ENCODE measurements at places on chromosomes 2 and 18.

DNA sequence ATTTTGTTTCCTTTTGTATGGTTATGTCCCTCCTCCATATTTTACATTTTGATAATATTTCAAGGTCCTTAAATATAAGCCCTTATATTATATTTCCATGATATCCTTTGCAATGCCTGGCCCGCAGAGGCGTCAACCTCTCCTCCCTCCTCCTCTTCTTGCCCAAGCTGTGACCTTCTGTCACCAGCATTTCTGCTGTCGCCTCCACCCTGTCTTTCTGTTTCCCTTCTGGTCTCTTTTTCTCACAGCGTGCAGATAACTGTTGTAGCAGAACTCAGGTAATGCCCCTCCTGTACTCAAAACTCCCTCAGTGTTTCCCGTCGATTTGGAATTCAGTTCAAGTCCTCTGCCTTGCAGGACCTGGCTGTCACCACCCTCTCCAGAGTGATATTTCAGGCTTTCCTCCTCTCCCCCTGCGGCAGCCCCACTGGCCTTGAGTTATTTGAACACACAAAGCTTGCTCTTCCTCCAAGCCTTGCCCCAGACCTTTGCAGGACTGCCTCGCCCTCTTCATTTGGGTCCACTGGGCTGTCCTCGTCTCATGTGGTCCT lies 709.3 kb downstream of the DCDC2C start:
- no peak for DNase-seq

- no peak for DNase-seq
Observed at GRCh38 chr18:58080451-58080850, 36.4 kb downstream of the NEDD4L start.

GRCh38 chr2:134671513-134671912 lies 47.3 kb downstream of the TMEM163 start:
- DNase-seq: no peak

DNA sequence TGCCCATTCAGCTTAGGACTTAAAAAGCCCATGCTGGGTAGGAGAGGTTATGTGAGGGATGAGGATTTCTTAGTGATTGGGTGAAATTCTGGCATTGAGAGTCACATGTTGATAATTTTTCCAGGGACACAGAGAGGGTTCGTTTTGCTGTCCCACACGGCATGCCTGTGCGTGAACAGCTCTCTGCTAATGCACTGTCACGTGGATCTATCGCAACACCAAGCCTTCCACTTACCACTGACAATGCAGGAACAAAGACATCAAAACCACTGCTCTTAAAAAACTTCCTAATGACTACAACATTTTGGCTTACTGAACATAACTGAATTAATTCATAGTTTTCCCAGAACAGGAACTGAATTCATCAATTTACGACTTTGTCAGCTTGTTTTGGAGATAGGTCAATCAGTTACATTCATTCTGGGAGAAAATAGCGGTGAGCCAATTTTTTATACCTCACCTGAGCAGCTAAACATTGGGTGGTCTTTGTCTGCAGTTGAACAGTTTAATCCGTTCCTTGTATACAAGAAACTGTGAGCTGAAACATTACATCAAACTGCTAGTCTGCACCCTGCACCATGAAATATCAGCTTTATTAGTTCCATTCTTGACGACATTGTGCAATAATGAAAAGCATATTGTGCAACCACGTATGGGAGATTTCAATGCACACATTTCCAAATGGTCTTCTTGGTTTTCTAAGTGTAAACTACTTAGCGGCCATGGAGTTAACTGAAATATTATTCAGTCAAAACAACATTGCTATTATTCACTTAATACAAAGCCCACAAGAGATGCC lies 127.1 kb downstream of the LPIN1 start:
- no peak for DNase-seq

DNA sequence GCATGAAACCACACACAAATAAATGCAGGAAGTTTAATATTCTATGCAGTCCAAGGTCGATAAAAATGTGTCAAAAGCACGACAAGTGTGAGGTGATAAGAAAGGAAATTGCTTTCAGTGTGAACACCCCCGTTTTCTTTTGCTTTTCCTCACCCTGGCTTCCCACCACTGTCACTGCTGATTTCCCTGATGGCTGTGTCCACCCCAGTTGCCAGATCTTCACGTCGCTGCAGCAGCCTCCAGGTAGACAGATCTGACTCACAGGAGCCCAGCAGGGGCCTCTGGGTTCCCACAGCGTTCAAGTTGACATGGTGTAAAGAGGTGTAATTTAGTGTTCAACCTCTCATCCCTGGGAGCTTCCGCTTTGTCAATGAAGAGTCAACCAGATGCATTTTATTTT lies 128.0 kb upstream of the TACR1 start:
- no peak for DNase-seq

DNA sequence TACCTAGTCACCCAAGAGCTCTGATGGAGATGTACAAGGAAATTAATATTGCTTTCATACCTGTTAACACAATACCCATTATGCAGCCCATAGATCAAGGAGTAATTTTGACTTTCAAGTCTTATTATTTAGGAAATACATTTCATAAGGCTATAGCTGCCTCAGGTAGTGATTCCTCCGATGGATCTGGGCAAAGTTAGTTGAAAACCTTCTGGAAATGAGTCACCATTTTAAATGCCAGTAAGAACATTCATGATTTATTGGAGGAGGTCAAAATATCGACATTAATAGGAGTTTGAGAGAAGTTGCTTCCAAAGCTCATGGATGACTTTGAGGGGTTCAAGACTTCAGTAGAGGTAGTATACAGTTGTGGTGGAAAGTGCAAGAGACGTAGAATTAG lies 931.4 kb upstream of the ACVR2A start:
- no peak for DNase-seq

GRCh38 chr18:79611040-79611681 lies 68.4 kb upstream of the CTDP1 start:
- no peak for DNase-seq

GRCh38 chr2:86372641-86373502 lies 35.4 kb upstream of the REEP1 start:
- no peak for DNase-seq

DNA sequence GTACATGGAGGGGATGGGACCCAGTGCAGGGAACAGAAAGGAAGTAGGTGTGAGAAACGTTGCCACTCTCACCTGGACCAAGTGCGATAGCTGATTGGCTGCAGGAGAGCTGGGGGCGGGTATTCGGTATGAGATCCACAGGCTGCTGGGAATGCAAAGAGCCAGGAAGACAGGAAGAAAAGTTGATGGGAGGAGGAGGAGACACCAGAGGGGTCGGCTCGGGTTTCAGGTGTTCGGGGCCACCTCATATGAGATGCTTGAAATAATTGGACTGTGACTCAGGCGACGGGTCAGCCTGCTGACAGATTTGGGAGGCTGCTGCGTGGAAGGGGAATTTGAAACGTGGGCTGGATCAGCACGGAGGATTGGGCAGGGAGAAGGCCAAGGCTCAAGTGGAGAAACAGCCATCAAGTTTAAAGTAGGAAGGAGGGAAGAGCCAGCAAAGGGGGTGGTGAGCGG lies 65.1 kb downstream of the MRPS9 start:
- no peak for DNase-seq

DNA sequence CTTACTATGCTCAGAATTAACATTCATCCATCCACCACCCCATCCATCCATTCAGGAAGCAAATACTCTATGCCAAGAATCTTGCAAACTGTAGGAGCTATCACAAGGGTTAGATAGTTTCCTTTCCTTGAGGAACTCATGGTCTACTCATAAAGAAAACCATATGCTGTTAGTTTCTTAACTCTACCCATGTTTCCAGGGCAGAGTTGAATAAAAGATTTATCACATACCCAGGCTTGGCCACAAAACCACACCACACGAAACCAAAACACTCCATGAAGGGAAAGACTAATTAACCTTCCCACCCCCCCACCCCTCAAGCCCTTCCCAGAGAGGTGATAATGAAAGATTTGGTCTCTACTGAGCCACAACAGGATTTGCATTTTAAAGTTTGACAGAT lies 23.7 kb upstream of the MSGN1 start:
- no peak for DNase-seq

- no peak for DNase-seq
Observed at GRCh38 chr2:45177870-45178269, 168.6 kb upstream of the SIX2 start.

DNA sequence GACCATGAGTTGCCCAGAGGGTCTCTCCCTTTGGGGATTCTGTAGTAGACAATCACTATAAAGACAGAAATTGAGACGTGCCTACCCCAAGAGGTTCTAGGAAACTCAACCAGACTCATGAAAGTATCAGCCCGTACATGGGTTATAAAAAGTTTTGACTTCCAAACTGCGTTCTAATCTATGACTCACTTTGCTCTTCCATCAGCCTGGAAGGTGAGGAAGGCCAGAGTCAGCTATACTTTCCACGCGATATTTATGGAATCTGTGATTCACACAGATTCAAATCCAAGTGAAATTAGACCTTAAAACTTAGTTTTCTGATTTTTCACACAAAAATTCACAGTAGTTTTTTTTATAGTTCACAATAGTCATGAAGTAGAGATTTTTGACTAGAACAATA lies 7.7 kb upstream of the LYPD1 start:
- no peak for DNase-seq

GRCh38 chr18:74476140-74476539 lies 19.0 kb upstream of the DIPK1C start:
- DNase-seq: no peak

DNA sequence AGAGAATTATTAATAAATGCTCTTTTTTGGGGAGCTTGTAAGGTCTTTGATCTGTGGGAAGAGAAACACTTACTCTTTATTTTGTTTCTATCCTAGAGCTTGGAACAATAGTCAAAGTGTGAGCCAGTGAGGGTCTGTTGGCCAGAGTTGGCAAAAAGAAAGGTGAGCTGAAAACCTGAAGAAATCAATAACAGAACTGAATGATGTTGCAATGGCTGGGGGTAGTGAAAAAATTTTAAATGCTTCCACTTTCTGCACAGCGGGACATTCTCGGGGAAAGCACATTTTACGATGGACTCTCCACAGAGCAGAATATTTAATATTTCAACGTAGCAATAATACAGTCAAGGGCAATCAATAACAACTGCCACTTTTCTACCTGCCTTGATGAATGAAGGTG lies 78.9 kb downstream of the SKA1 start:
- no peak for DNase-seq

GRCh38 chr2:240257940-240258580 lies 117.6 kb upstream of the OTOS start:
- no peak for DNase-seq

DNA sequence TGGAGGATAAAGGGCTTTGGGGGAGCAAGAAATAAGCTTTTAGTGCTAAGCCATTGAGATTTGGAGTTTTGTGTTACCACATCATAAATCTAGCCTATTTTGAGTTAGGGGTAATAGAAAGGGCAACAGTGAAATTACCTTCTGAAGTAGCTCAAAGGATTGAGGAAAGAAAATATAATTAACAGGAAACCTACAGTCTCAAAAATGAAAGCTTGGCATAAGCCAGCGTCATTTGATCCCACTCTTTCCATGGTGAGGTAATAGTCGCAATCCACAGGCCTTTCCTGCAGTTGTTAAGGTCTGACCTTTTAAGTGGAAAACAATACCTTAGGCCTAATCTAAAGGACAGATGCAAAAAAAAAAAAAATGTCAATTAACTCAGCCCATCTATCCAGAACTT lies 182.7 kb downstream of the UXS1 start:
- no peak for DNase-seq

DNA sequence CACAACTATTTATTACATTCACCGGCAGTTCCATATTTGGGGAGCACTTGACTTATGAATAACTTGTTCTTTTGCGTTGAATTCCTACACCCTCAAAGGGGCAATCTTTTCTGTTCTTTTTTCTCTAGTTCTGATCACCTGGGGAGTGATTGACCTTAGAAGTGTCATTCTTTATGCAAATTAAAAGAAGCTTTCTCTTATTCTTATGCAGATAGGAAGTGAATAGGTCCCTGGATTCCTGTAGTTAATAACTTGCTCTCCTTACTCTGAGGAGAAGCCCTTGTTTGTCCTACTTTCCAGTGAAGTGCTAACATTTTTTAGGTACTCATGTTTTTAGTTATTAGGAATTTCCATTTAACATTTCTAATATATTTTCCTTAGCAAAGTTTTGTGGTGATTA lies 569.8 kb upstream of the LRRTM1 start:
- no peak for DNase-seq

DNA sequence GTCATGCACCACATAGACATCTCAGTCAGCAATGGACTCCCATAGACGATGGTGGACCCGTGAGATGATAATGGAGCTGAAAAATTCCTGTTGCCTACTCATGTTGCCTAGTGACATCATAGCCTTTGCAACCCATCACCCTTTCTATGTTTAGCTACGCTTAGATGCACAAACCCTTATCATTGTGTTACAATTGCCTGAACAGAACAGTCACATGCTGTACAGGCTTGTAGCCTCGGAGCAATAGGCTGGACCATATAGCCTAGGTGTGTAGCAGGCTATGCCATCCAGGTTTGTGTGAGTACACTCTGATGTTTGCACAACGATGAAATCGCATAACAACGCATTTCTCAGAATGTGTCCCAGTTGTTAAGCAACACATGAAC lies 221.6 kb downstream of the ALPK2 start:
- no peak for DNase-seq

GRCh38 chr18:8757396-8757997 lies 52.1 kb downstream of the MTCL1 start:
- DNase-seq: no peak

- DNase-seq: no peak
Observed at GRCh38 chr2:64928813-64929212, 60.4 kb upstream of the SLC1A4 start.

- DNase-seq: no peak
Observed at GRCh38 chr2:219426068-219426443, 7.9 kb downstream of the DES start.

DNA sequence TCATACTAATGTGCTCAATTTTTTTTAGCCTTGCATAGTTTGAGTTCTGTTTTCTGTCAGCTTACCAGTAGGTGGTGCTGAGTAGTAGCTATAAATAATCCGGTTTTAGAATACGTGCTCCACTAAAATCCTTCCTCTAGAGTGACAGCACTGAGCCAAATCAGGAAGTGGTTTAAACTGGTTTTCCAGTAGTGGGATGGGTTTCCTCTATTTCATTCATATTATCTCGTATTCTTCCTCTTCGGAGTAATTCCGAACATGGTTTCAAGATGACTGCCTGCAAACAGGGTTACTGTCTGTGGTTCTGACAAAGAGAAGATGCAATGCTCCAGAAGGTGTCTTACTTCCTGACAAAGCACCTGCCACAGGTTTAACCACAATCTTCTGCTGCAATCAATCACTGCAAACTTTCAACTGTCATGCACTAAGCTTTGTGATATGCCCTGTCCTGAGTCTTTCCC lies 496.9 kb upstream of the VRK2 start:
- DNase-seq: no peak

All from activated CD8-positive, alpha-beta memory T cell treated with anti-CD3 and anti-CD28 coated beads for 1 hour (primary cell).